ENCODE measurements at places on chromosomes 13 and 19.
A peak's percentile ranks its signal among the peaks of the same experiment; 100 is the strongest.

- no peak for DNase-seq
Observed at GRCh38 chr13:111532111-111532510, 211.7 kb downstream of the TEX29 start.

DNA sequence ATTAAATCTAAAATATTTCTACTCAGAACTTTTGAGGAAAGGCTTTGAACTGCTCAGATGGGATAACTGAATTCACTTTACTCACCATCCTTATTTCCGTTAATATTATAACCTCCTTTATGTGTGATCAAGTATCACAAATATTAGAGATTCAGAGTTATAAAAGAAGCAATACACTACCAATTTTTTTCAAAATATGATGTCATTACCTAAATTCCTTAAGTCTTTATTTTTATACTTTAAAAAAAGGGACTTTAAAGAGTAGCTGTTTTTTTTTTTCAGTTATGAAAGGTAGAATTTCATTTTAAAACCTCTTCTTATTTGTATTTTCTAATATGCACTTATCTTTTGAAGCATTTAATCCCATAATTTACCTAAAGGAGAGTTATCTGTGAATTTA lies 239.5 kb downstream of the DIAPH3 start:
- no peak for DNase-seq

DNA sequence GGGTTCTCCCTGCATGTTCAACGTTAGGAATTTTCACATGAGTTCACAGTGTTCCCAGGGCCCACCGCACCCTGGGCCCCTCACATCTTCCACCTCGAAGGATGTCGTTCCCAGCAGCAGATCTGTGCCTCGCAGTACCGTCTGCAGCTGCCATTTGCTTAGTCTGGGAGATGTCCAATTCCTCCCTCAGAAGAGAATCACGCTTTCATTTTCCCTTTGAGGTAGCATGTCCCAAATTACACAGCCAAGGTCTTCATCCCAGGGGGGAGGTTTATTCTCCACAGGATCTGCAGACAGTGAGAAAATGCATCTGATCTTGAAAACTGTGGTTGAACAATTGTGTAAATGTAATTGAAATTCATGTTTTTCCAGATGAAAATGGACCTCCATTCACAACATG lies 150.2 kb downstream of the DCT start:
- DNase-seq = no peak

GRCh38 chr13:106850973-106851650 lies 283.2 kb upstream of the ARGLU1 start:
- no peak for DNase-seq

GRCh38 chr19:42303101-42303464 lies 659 bp upstream of the PAFAH1B3 start:
- DNase-seq = no peak

GRCh38 chr13:33251131-33251661 lies 34.4 kb downstream of the STARD13 start:
- no peak for DNase-seq

GRCh38 chr19:49557641-49558325 lies 22.6 kb downstream of the NOSIP start:
- DNase-seq = no peak

DNA sequence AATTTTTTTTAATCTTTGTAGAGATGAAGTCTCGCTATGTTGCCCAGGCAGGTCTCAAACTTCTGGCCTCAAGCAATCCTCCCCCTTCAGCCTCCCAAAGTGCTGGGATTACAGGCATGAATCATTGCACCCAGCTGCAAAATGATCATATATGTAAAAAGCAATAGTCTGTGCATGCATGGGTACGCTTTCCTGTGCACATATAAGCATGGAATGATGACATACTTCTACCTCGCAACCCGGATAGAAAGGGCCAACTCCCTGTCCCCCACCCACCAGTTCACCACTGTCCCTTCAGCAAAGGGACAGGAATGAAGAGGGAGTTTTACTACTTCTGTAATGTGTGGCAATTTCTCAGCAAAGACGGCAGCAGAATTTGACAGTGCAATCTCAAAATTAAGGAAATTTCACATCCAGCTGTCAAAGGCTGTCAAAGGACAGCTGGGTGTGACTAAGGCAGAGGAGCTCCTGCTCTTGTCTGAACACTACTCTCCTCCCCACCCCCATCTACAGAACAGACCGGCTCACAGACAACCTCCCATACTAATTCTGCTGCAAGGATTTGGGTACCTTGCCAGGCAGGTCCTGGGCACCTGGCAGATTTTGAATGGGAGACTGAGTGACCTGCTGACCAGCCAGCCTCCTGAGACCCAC lies 95.6 kb downstream of the TSHZ3 start:
- DNase-seq = no peak

- DNase-seq = no peak
Observed at GRCh38 chr19:48290401-48290770, 20.5 kb downstream of the ZNF114 start.

- no peak for DNase-seq
Observed at GRCh38 chr13:98540476-98540875, 36.4 kb downstream of the STK24 start.

DNA sequence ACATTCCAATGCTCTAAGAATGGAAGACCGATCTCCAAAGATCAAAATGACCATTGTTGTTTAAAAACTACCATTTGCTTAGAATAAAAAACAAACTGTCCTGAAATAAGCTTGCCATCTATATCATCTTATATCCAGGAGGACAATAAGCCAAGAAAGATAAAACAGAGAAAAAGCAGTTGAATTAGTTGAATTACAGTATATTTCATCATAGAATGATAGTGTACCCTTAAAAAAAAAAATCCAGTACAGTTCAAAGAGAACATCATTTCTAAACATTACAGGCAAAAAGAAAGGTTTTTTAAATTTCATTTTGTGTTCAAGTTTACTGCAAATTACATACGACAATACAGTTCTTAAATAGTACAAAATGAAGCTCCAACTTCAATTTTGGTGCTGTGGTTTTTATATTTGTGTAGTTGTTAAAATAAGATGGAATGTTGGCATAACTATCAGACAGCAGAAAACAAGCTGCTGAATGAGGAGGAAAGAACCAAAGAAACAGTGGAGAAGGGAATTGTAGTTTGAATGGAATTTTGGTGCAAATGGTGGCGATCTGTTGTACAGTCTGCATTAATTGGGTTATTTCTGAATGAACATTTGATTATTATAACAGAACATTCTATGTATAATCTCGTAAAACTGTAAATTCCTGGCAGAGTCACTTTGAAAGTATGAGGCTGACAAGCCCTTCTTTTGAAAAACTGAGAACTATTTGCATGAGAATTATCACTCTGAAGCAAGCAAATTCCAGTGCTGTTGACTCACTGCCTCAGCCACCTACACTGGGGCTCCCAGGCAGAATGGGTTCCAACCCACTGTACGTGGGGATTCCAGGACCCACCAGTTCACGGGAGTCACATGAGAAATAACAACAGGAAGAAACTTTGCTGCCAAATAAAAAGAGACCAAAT lies 37.7 kb downstream of the LHFPL6 start:
- no peak for DNase-seq

DNA sequence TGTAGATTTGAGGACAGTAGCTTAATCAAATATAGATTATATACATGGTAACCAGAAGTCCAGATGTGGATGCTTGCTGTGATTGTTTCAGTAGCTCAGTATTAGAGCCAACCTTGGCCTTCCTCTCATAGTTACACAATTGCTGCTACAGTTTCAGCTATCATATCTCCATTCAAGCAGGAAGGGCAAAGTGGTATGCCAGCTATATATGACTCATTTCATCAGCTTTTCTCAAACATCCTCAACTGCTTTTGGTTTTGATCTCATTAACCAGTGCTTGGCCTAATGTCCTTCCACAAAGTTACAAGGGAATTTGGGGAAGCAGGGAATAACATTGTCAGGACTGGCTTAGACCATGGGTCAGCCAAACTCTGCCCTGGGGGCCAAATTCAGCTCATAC lies 73.0 kb upstream of the MAB21L1 start:
- DNase-seq = no peak

DNA sequence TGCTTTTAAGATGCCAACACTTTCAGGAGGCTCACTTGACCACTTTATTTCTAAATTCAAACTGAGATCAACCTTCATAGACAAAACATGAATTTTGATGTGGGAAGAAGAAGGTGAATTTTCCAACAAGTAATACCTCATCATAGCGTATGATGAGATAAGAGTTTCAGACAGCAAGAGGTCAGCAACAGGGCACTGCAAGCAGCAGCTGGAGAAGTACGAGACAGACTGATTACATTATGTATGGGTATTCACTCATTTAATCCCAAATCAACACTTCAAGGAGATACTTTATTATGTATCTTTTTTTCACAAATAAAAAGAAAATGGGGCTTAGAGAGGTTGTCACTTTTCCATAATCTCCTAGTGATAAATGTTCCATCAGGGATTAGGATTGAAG lies 389.8 kb downstream of the TBC1D4 start:
- DNase-seq = no peak

DNA sequence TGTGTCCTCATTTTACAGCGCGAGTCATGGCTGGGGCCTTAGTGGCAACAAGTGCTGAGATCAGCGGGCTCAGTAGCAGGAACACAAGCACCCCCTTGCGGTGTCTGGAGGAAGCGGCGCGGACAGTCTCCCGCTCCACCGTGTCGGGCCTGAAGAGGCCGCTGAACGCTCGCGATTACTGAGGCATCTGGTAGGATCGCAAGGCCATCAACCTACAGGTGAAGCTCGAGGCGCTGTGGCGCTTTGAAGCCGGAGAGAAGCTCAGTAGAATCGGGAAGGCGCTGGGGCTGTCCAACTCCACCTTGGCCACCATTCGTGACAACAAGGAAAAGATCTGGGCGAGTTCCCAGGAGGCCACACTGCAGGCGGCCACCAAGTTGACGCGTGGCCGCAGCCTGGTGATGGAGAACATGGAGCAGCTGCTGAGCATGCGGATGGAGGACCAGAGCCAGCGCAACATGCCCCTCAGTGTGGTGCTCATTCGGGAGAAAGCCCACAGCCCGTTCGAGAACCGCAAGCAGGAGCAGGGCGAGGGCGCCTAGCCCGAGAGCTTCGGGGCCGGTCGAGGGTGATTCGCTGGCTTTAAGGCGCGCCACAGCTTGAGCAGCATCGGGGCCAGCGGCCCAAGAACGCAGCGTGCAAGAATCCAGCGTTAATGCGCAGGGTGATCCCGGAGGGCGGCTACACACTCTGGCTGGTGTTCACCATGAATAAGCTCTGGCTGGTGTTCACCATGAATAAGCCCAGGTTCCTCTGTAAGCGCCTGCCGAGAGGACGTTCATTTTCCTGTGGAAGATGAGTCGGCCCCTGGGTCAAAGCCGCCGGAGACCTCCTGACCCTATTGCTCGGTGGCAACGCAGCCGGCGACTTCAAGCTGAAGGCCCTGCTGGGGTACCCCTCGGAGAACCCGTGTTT lies 8.3 kb upstream of the MZF1 start:
- DNase-seq = peak; percentile 94

DNA sequence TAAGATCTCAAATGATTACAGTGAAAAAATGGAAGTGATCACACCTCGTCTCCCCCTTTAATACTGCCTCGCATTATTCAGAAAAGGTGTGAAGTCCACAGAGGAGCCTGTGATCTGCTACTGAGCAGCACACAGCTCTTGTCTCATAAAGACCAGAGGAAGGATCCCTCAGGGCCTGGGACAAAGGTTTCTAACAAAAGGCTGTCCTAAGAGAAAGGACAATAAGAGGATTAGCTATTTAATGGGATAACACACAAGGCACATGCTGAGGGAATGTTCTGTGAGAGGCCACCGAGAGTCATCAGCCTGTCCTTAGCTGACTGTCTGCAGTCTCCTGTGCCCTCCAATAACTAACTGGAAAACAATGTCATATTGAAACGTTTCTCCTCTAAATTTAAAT lies 26.7 kb downstream of the EBPL start:
- no peak for DNase-seq

- DNase-seq = no peak
Observed at GRCh38 chr13:76387566-76387965, 498.6 kb downstream of the KCTD12 start.

DNA sequence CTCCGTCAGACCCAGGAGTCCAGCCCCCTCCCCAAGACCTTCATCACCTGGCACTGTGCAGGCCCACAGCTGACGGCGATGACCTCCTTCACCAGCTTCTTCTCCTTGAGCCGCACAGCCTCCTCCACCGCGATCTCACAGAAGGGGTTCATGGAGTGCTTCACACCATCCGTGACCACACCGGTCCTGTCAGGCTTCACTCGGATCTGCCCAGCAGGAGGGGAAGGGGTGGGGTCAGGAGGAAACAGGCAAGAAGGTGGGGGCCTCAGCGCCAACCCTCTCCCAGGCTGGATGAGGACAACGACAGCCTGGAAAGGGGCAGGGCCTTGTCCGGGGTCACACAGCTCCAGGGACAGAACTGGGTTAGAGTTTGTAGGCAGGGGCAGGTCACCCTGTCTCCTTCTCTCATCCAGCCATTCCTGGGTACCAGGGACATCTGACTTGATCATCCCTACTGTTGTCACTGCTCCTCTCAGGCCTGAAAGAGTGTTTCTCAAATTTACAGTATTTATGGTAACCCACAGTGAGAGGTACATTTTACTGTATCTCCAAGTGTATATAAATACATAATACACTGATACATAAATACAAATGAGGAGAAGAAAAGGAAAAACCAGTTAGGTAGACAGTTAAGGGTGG lies 12.0 kb downstream of the ETFB start:
- no peak for DNase-seq

GRCh38 chr13:61415058-61415721 lies 459 bp downstream of the PCDH20 start:
- no peak for DNase-seq

GRCh38 chr19:7533281-7533885 lies 2.1 kb upstream of the PNPLA6 start:
- no peak for DNase-seq

DNA sequence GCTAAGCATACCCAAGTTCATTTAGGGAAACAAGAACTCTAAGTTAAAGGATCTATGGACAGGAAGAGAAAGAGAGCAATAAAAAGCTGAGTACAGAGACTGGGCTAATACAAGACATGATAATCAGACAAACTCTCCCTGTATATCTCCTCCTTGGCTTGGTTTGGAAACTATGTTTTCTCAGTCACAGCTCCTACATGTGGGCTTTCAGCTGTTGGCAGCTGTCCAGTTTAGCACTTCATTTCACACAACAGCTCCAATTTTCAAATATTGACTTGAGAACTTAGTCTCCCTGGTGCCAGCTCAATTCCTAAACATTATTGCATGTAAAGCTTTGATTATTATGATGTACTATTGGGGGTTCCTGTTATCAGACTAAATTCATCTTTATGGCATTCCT lies 222.8 kb upstream of the OBI1 start:
- no peak for DNase-seq
